Activated CD4-positive, alpha-beta T cell treated with anti-CD3 and anti-CD28 coated beads, Interleukin-2, amount 10 ng/mL, durations not matched to agents 7 days and 5 days (primary cell): ENCODE measurements at places on chromosomes 7 and 10.

DNA sequence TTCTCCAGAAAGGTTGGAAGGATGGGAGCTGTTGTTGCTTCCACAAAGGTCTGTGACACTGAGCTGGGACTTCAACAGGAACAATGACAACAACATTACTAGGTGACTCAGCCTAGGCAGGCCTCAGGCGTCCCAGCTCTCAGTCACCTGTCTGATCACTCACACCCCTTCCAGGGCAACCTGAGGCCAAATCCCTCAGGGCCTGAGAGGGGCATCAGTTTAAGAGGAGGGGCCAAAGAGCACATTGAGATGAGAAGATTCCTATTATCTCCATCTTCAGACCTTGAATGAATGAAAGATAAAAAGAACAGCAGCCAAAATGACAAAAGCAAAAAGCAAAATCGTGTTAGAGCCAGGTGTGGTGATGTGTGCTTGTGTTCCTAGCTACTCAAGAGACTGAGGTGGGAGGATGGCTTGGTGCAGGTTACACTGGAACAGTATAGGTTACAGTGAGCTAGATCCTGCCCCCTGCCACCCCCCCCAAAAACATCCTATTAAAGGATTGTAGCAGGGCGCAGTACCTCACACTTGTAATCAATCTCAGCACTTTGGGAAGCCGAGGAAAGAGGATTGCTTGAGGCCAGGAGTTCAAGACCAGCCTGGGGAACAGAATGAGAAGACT lies at the start of gene ATG9B:
ATG9B (minus strand) TSS at position 60 of the 622 bp plus-strand sequence. CDS start 71 bp downstream, outside the sequence.
- no peak for DNase-seq

- no peak for DNase-seq
Observed at GRCh38 chr7:553636-554111, 34.0 kb upstream of the PDGFA start.

- no peak for DNase-seq
Observed at GRCh38 chr7:105712877-105713276, 131.6 kb upstream of the EFCAB10 start.

DNA sequence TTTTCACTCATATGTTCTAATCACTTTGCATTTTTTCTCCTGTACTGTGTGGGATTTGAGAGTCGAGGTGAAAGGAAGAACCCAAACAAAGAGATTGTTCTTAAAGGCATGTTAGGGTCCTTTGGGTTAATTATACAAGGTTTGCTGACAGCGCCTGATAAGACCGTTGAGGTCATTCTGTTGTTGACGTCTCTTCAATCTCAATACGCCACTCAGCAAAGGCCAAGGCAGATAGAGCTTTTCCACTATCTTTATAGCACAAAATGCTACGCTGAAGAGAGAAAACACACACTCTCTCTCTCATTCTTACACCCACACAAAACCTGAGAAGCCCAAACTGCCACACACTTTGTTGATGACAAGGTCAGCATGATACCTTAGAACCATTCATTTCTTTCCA lies 228.7 kb downstream of the CNTNAP2 start:
- DNase-seq: no peak

GRCh38 chr7:69373171-69374043 lies 224.9 kb upstream of the AUTS2 start:
- DNase-seq: no peak

GRCh38 chr7:47332681-47333553 lies 249.0 kb downstream of the TNS3 start:
- DNase-seq: no peak

- DNase-seq: no peak
Observed at GRCh38 chr7:117048882-117049281, 95.6 kb downstream of the ST7 start.

DNA sequence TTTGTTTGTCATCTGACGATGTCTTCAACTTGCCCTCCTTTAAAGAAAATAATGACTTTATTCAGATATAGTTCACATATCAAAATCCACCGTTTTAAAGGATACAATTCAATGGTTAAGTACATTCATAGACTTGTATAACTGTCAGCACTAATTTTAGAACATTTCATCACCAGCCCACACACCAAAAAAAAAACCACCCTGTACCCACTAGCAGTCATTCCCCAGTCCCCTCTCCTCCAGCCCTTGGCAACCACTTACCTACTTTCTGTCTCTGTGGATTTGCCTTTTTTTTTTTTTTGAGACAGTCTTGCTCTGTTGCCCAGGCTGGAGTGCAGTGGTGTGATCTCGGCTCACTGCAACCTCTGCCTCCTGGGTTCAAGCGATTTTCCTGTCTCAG lies 5.3 kb upstream of the HILPDA start:
- DNase-seq: no peak

DNA sequence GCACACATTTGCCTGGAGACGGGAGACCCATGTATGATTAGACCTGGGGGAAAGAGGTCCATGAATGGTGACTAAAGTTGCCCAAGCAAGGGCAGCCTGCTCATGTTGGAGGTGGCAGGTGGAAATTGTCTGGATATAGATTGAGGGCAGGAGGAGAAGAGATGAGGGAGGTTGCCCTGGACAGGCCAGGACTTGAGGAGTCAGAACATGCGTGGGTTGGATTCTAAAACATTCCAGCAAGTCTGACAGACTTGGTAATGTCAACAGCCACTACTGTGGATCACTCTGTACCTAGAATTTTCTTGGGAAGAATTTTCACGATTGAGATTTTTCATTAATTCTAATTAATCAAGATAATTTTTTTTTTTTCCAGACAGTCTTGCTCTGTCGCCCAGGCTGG lies 19.1 kb upstream of the SVOPL start:
- DNase-seq: no peak

DNA sequence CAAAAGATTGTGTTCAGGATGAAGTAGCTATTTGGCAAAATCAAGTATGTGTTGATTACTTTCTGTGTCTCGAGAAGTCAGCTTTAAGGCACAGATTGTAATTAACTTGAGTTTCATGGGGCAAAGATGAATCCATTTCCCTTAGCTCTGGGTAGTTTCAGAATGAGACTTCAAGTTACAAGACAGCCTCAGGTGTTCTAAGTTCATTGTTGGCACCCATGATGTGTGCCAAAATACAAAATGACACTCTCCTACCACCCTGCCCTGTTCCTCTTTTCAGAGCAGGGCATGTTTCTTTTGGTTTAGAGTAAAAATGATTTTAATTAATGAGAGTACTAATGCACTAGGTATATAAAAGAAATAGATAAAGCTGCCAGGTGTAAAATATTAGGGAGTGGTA lies 797.6 kb upstream of the POT1 start:
- DNase-seq: no peak

DNA sequence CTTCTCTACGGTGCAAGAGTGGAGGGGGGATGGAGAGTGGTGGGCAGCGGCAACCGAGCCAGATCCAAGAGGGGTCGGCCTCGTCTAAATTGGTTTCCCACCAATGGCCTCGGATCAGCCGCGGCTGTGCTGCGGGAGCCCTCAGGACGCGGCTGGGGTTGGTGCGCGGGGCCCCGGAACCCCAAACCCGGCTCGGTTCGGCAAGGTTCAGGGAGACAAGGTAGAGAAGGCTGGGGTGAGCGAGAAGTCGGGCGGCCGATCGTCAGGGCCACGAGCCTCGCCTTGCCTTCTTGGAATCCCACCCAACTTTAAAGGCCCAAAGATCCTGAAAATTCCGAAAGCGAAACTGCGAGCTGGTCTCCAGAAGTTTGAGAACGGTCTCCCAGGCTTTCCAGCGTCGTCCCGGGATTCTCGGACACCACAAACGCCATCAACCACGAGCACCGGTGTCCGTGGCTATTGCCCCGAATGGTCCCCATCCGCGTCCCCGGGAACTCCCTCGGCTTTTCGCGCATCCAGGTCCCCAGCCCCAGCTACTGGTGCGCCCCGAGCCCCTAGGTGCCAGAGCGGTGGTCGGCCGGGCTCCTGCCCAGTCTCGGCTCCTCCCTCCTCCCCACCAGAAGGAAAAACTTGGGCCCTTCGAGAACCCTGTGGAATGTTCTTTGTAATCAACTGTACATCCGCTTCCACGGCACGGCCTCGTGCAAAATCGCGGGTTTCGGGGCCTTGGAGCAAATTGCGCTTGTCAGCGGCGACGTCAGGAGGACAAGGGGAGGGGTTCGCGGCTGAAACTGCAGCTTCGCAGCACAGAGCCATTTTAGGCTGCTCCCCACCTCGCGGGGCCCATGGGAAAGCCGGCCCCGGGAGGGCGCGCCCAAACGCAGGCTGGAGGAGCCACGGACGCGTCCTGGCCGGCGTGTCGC lies 3.2 kb downstream of the SFMBT2 start:
- DNase-seq: peak; percentile 62

DNA sequence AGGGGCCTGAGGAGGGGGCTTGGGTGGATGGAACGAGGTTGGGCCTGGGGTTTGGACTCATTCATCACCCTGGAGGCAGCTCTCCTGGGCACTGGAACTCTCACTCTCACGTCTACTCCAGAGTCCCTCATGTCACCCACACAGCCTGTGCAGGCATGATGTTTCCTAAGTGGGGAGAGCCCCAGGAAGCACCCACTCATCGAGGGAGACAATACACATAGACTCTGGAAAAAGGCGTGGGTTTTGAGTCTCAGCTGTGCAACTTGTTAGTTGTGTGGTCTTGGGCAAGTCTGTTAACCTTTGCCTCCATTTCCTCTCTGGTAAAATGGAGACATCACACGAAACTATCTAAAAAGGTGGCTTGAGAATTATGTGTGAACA lies 25.9 kb upstream of the RBM20 start:
- DNase-seq: no peak

DNA sequence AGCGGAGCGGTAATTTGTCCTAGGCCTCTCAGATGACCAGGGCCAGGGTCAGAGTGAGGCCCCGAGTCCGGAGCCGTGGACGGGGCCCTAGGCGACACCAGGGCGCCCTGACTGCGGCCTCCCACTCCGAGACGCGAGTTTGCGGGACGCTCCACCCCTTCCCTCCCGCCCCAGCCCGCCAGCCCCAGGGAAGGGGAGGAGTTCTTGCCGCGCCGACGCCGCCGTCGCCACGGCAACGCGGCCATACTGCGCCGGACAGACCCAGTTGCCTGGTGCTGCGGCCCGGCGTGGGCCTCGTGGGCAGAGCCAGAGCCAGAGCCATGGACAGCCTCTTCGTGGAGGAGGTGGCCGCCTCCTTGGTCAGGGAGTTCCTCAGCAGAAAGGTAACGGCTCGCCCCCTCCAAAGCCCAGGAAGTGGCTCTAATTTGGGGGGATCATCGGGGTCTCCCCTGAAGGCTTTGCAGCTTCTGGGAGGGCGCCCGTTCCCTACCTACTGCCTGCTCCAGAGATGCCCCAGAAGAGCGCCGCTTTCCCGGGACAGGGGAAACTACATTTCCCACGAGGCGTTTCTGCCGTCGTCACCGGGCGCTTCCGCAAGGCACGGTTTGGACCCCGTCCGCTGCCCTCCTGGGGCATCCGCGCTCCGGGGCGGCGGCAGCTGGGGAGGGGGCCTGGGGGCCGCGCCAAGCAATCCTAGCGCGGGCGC lies at the start of gene MINDY4:
MINDY4 (plus strand) TSS at position 244 of the 706 bp plus-strand sequence; CDS start at position 321, 77 bp downstream.
- DNase-seq: peak; percentile 78

DNA sequence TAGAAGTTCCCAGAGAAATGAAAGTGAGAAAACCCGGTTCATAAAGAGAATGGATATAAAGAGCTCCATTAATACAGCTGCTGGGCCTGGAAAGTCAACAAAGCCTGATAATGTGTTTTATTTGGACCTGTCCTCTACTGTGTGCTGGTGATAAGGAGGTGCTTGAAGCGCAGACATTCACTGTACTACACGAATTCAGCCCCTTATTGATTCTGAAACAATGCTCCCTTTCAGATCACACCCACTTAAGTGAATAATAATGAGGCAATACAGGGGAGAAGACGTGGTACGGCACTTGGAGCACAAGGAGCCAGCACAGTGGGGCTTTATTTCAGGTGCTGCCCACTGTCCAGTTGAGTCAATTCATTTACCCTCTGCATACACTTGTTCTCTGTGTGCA lies 260.8 kb downstream of the FGFR2 start:
- no peak for DNase-seq

- DNase-seq: no peak
Observed at GRCh38 chr7:117269417-117269816, 53.4 kb downstream of the WNT2 start.

DNA sequence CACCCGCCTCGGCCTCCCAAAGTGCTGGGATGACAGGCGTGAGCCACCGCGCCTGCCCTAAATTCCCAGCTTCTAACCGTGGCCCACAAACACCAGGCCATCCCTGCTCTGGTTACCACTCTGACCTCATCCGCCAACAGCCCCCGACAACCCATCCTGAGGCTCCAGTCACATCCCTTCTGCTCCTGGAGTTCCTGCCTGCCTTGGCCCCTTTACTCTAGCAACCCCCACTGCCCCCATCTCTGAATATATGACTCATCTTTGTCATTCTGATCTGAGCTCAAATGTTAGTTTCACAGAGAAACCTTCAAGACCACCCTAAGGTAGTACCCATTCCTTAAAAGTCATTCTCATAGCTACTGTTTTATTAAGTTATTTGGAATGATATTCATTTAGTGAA lies 26.6 kb downstream of the RHEB start:
- DNase-seq: no peak

DNA sequence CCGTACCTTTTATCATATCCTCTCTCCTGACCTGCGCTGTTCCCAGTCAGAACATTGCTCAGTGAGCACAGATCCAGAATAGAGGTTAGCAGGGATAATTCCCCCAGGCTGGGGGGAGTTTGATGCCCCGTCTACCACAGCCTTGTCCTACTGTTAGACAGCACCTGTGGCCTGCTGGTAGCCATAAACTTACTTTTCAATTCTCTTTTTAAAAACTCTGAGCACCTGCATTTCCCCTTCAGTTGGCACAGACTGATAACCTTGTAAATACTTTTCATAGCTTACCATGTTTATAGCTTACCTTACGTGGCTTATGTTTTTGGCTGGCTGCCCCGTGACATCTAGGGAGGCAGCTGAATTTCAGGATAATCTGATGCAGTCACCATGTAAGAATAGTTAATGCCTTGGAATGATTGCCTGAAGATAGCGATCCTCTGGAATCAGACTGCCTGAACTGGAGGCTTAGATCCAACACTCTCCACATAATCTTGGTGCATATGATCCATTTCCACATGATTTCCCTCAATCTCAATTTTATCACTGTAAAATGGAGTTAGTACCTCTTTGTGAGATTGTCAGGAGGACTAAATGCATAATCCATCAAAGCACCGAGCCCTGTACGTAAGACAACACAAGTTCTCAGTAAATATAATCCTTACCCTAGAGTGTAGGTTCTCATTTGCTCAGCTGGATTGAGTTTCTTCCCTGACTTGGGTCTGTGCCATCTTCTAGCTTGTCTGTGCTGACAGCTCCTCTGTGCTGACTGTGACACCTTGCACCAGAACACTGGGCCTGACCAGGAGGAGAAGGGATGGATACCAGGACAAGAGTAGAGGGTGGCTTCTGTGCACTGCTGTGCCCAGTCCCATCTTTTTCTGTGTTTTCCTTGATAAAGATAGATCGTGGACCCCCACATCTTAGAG lies 111.7 kb upstream of the GJD4 start:
- no peak for DNase-seq

DNA sequence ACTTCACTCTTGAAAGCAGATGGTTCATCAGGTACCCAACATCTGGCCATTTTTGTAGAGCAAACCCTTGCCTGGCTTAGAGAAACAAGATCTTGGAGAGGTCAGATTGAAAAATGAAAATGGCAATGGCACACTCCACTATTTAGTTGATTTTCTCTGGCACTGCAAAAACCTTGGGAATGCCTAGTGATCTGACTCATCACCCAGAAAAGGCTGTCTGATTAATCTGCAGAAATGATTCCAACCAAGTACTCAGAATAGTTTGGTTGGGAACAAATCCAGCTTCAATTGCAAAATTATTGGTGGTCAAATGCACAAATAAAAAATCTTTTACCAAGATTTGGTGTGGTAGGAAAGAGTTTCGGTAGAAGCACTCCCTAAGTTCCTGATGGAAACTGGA lies 351.2 kb downstream of the PHTF2 start:
- no peak for DNase-seq

- DNase-seq: no peak
Observed at GRCh38 chr7:1548438-1548831, 7.6 kb downstream of the TMEM184A start.

- DNase-seq: no peak
Observed at GRCh38 chr7:13641714-13642113, 347.8 kb downstream of the ETV1 start.
